ENCODE measurements at places on chromosomes 6 and 20. TPM values are rescaled to one million over a fixed set of nuclear protein-coding genes. Genes with fewer than 3 reads are reported as not detected.
A peak's percentile ranks its signal among the peaks of the same experiment; 100 is the strongest.

The MAVS gene
- total RNA-seq = 35.2 TPM

The CALHM6 gene
- 15.0 TPM for total RNA-seq

The TMEM74B gene
- not detected for total RNA-seq

The SLC22A2 gene
- total RNA-seq = not detected

The LAMA5 gene
- total RNA-seq = 289 TPM

The PGC gene
- not detected for total RNA-seq

The ARMH2 gene
- total RNA-seq = not detected

The MUCL3 gene
- total RNA-seq = not detected

The TPD52L2 gene
- 106 TPM for total RNA-seq

The ZFP57 gene
- 3.2 TPM for total RNA-seq

The TCP11 gene
- total RNA-seq = not detected

The BEND3 gene
- 0.54 TPM for total RNA-seq

The SLPI gene
- total RNA-seq = 56.0 TPM

The C6orf15 gene
- not detected for total RNA-seq

The SNRPB gene
- 107 TPM for total RNA-seq

The SLC22A16 gene
- 3.8 TPM for total RNA-seq

The KIF6 gene
- not detected for total RNA-seq

The CCDC170 gene
- 0.81 TPM for total RNA-seq

The WFDC5 gene
- total RNA-seq = not detected

The COL9A3 gene
- 3.1 TPM for total RNA-seq

The LY86 gene
- 6.5 TPM for total RNA-seq

The GSTA1 gene
- not detected for total RNA-seq

GRCh38 chr6:1215884-1216487 is 95.9 kb upstream of the FOXQ1 start:
- H3K4me1 ChIP-seq = no peaks in the 10 kb centered on the region
- no peak overlapping the region for H3K4me3 ChIP-seq
- DNase-seq = no peak
- H3K27ac ChIP-seq = no peak overlapping the region
- H3K36me3 ChIP-seq = no peaks in the 10 kb centered on the region

GRCh38 chr6:108531332-108531731 is 29.4 kb upstream of the FOXO3 start:
- no peak overlapping the region for H3K4me3 ChIP-seq
- H3K36me3 ChIP-seq = no peaks in the 10 kb centered on the region
- no peaks in the 10 kb centered on the region for H3K4me1 ChIP-seq
- H3K27me3 ChIP-seq = no peaks in the 10 kb centered on the region
- no peak overlapping the region for H3K27ac ChIP-seq
- DNase-seq = no peak

DNA sequence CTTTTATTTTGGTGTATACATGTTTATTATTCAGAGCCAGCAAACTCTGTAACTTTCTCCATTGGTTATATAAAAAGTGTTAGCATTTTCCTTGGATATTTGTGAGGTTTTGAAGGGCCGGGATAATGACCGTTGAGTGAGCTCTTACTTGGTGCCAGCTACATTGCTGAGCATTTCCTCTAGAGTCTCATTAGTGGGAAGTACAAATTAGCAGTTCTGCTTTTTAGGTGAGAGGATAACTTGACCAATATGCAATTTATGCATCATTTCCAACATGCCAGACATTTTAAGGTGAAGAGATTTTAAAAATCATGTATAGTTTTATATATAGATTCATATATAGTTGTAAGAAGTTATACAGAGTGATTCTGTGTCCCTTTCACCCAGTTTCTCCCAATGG is 84.3 kb downstream of the CARMIL1 start:
- H3K4me3 ChIP-seq = peak overlapping the region; percentile 4
- no peaks in the 10 kb centered on the region for H3K36me3 ChIP-seq
- peak overlapping the region; percentile 5 for H3K27ac ChIP-seq
- no peaks in the 10 kb centered on the region for H3K27me3 ChIP-seq
- peaks cover 97% of the 10 kb centered on the region for H3K4me1 ChIP-seq

DNA sequence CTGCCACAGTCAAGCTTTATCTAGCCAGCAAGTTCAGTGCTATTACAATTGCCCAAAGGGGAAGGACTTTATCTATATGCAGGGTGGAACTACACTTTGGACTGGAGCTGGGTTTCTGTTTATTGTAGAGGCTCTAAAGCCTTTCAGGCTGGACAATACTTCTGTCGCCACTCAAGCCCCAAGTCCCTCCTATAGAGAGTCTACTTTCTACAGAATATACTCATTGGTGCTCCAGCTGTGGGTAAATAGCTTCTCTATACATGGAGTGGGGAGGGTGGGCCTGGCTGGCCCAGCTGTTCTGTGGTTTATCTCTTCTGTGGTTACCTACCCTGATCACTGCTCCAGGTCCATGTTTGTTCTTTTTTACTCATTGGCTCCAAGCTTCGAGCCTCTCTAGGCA is 151.8 kb upstream of the MYLIP start:
- H3K4me1 ChIP-seq = peaks cover 11% of the 10 kb centered on the region
- no peaks in the 10 kb centered on the region for H3K36me3 ChIP-seq
- H3K27me3 ChIP-seq = no peaks in the 10 kb centered on the region
- no peak overlapping the region for H3K27ac ChIP-seq
- DNase-seq = no peak
- no peak overlapping the region for H3K4me3 ChIP-seq

GRCh38 chr20:54345301-54345724 is 130.1 kb upstream of the DOK5 start:
- H3K36me3 ChIP-seq = no peaks in the 10 kb centered on the region
- H3K4me1 ChIP-seq = peaks cover 18% of the 10 kb centered on the region
- H3K4me3 ChIP-seq = peak overlapping the region; percentile 23
- peak overlapping the region; percentile 55 for H3K27ac ChIP-seq
- H3K27me3 ChIP-seq = no peaks in the 10 kb centered on the region

- no peak overlapping the region for H3K4me3 ChIP-seq
- no peak for DNase-seq
- no peak overlapping the region for H3K27ac ChIP-seq
- no peaks in the 10 kb centered on the region for H3K27me3 ChIP-seq
- H3K4me1 ChIP-seq = no peaks in the 10 kb centered on the region
- no peaks in the 10 kb centered on the region for H3K36me3 ChIP-seq
Measured at GRCh38 chr6:30520522-30520921, 31.2 kb downstream of the HLA-E start.

DNA sequence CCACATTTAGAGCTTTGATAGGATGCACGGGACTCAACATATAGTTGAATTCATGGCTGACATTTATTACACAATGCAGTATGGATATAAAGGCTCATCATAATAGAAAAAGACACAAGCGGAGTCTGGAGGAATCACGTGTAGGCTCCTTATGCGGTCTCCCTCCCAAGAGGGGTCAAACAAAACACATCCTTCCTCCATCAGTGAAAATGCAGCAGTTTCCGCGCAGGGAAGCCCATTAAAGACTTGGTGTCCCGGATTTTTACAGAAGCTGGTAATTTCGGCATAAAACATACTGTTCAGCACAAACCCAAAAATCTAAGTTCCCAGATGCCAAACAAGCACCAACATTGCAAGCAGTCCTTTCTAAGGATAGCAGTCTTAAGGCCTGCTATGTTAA is 1.1 kb downstream of the USP45 start:
- no peaks in the 10 kb centered on the region for H3K36me3 ChIP-seq
- no peak for DNase-seq
- H3K27ac ChIP-seq = no peak overlapping the region
- H3K27me3 ChIP-seq = no peaks in the 10 kb centered on the region
- peak overlapping the region; percentile 87 for H3K4me3 ChIP-seq
- peaks cover 16% of the 10 kb centered on the region for H3K4me1 ChIP-seq

DNA sequence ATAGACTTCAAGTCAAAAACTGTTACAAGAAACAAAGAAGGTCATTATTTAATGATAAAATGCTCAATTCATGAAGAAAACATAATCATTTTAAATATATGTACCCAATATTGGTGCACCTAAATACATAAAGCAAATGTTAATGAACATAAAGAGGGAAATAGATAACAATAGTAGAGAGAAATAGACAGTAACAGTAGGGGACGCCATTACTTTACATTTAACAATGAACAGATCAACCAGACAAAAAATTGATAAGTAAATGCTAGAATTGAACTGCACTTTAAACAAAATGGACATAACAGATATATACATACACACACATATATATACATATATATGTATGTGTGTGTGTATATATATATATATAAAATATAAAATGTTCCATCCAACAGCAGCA is 37.4 kb downstream of the IL22RA2 start:
- H3K36me3 ChIP-seq = no peaks in the 10 kb centered on the region
- no peaks in the 10 kb centered on the region for H3K27me3 ChIP-seq
- no peak for DNase-seq
- no peaks in the 10 kb centered on the region for H3K4me1 ChIP-seq

- peak overlapping the region; percentile 39 for H3K4me3 ChIP-seq
- H3K4me1 ChIP-seq = peaks cover 32% of the 10 kb centered on the region
- no peak for DNase-seq
- peak overlapping the region; percentile 53 for H3K27ac ChIP-seq
- no peaks in the 10 kb centered on the region for H3K36me3 ChIP-seq
Measured at GRCh38 chr6:125699591-125699990, 49.8 kb upstream of the HEY2 start.

- H3K4me3 ChIP-seq = no peak overlapping the region
- no peaks in the 10 kb centered on the region for H3K27me3 ChIP-seq
- H3K4me1 ChIP-seq = no peaks in the 10 kb centered on the region
- no peaks in the 10 kb centered on the region for H3K36me3 ChIP-seq
- DNase-seq = no peak
Measured at GRCh38 chr6:76004202-76004601, 68.3 kb downstream of the IMPG1 start.

- peaks cover 24% of the 10 kb centered on the region for H3K4me1 ChIP-seq
- DNase-seq = no peak
Measured at GRCh38 chr20:62797671-62798532, 1.6 kb downstream of the MRGBP start.

GRCh38 chr6:26556263-26557070 is 18.3 kb downstream of the HMGN4 start:
- no peaks in the 10 kb centered on the region for H3K27me3 ChIP-seq
- peaks cover 7% of the 10 kb centered on the region for H3K4me1 ChIP-seq
- H3K27ac ChIP-seq = no peak overlapping the region
- DNase-seq = no peak
- H3K36me3 ChIP-seq = no peaks in the 10 kb centered on the region
- no peak overlapping the region for H3K4me3 ChIP-seq

- DNase-seq = no peak
- H3K27ac ChIP-seq = no peak overlapping the region
- H3K27me3 ChIP-seq = no peaks in the 10 kb centered on the region
- peaks cover 10% of the 10 kb centered on the region for H3K4me1 ChIP-seq
- no peaks in the 10 kb centered on the region for H3K36me3 ChIP-seq
- H3K4me3 ChIP-seq = no peak overlapping the region
Measured at GRCh38 chr20:62627901-62628612, 14.2 kb upstream of the SLCO4A1 start.

- H3K36me3 ChIP-seq = no peaks in the 10 kb centered on the region
- H3K27me3 ChIP-seq = no peaks in the 10 kb centered on the region
- no peaks in the 10 kb centered on the region for H3K4me1 ChIP-seq
Measured at GRCh38 chr6:3431994-3432393, 24.9 kb downstream of the SLC22A23 start.

GRCh38 chr6:25504661-25505060 is 147.4 kb upstream of the SCGN start:
- DNase-seq = no peak
- H3K27me3 ChIP-seq = no peaks in the 10 kb centered on the region
- H3K4me1 ChIP-seq = peaks cover 4% of the 10 kb centered on the region
- no peak overlapping the region for H3K27ac ChIP-seq
- peaks cover 4% of the 10 kb centered on the region for H3K36me3 ChIP-seq

- H3K27me3 ChIP-seq = no peaks in the 10 kb centered on the region
- H3K4me1 ChIP-seq = peaks cover 57% of the 10 kb centered on the region
- peak overlapping the region; percentile 96 for H3K27ac ChIP-seq
- H3K36me3 ChIP-seq = no peaks in the 10 kb centered on the region
- no peak for DNase-seq
- peak overlapping the region; percentile 97 for H3K4me3 ChIP-seq
Measured at GRCh38 chr20:17971300-17972013, 2.6 kb downstream of the MGME1 start.

DNA sequence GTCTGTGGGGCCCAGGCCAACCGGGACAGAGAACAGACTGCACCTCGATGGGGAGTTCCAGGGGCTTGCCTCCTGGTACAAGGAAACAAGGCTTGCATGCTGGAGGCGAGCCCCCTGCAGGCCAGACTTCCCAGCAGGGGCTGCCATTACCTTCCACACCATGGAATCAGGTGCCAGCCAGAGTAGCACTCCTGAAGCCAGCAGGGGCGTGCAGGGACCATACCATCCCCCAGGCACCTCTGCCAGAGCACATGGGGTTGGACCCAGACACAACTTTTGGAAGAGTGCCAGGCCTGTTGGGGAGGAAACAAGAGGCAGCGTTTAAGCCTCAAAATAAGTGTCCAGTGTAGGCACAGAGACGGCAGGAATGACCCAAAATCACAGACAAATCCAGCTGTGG is 6.5 kb downstream of the DDO start:
- H3K4me3 ChIP-seq = no peak overlapping the region
- H3K36me3 ChIP-seq = peaks cover 5% of the 10 kb centered on the region
- H3K27me3 ChIP-seq = no peaks in the 10 kb centered on the region

- peaks cover 8% of the 10 kb centered on the region for H3K4me1 ChIP-seq
- DNase-seq = no peak
- H3K27me3 ChIP-seq = no peaks in the 10 kb centered on the region
- peaks cover 61% of the 10 kb centered on the region for H3K36me3 ChIP-seq
Measured at GRCh38 chr6:35292494-35292893, 5.1 kb upstream of the DEF6 start.

- H3K27me3 ChIP-seq = no peaks in the 10 kb centered on the region
- no peak overlapping the region for H3K4me3 ChIP-seq
- H3K27ac ChIP-seq = no peak overlapping the region
- H3K4me1 ChIP-seq = peaks cover 19% of the 10 kb centered on the region
- DNase-seq = no peak
Measured at GRCh38 chr6:163708466-163708865, 293.9 kb downstream of the QKI start.

GRCh38 chr20:57124800-57125517 is 141.5 kb downstream of the BMP7 start:
- H3K4me3 ChIP-seq = no peak overlapping the region
- no peak overlapping the region for H3K27ac ChIP-seq
- DNase-seq = no peak
- H3K36me3 ChIP-seq = no peaks in the 10 kb centered on the region

- H3K4me1 ChIP-seq = no peaks in the 10 kb centered on the region
- H3K36me3 ChIP-seq = no peaks in the 10 kb centered on the region
- no peaks in the 10 kb centered on the region for H3K27me3 ChIP-seq
- no peak overlapping the region for H3K27ac ChIP-seq
Measured at GRCh38 chr20:45725134-45725533, 3.0 kb downstream of the SPINT4 start.

- no peak overlapping the region for H3K27ac ChIP-seq
- DNase-seq = no peak
- no peaks in the 10 kb centered on the region for H3K4me1 ChIP-seq
- H3K36me3 ChIP-seq = no peaks in the 10 kb centered on the region
- H3K27me3 ChIP-seq = no peaks in the 10 kb centered on the region
- H3K4me3 ChIP-seq = no peak overlapping the region
Measured at GRCh38 chr6:61606500-61606899, 679.5 kb downstream of the KHDRBS2 start.

- H3K27me3 ChIP-seq = no peaks in the 10 kb centered on the region
- no peak for DNase-seq
- no peak overlapping the region for H3K4me3 ChIP-seq
Measured at GRCh38 chr6:162798546-162799266, 70.9 kb downstream of the PACRG start.
